ENCODE measurements at places on chromosomes 2 and 18.
A peak's percentile ranks its signal among the peaks of the same experiment; 100 is the strongest.

- H3K36me3 ChIP-seq, result no peaks in the 10 kb centered on the region
- no peak for DNase-seq
- H3K4me1 ChIP-seq, result no peaks in the 10 kb centered on the region
- H3K4me3 ChIP-seq, result no peak overlapping the region
- no peaks in the 10 kb centered on the region for H3K27me3 ChIP-seq
These were observed 41.2 kb upstream of the HS6ST1 start for GRCh38 chr2:128359841-128360240.

- H3K36me3 ChIP-seq, result no peaks in the 10 kb centered on the region
- H3K4me1 ChIP-seq, result peaks cover 15% of the 10 kb centered on the region
These were observed 20.5 kb downstream of the GYPC start for GRCh38 chr2:126676221-126677175.

DNA sequence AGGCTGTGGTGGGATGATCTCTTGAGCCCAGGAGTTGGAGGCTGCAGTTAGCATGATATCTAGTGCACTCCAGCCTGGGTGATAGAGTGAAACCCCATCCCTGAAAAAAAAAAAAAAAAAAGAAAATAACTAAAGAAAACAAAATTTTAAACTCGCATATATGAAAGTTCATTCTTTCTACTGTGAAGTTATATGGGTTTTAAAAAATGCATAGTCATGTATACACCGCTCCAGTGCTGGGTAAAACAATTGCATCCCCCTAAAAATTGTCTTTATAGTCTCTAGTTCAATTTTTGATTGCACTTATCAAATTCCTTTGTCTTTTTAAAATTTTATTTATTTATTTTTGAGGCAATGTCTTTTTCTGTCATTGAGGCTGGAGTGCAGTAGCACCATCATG is 65.0 kb upstream of the ACYP2 start:
- H3K27me3 ChIP-seq, result no peaks in the 10 kb centered on the region
- H3K27ac ChIP-seq, result no peak overlapping the region
- no peaks in the 10 kb centered on the region for H3K36me3 ChIP-seq

DNA sequence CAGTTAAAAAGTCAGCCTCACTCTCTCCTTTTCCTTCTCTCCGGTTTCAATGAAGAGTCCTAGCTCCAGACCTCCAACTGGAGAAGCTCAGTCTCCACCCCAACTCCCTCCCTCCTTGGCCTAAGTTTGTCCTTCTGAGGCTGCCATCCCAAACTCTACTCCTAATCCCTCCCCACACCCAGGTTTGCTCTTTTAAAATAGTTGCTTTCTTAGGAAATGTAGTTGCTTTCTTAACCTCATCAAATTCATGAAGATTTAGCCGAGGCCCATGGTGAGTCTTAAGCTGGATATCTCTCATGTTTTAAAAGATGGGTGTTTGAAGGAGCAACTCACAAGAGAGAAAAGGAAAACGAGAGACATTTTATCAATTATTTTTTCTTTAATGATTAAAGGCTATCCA is 937 bp upstream of the LANCL1 start:
- peak overlapping the region; percentile 93 for H3K4me3 ChIP-seq
- no peaks in the 10 kb centered on the region for H3K36me3 ChIP-seq
- H3K27me3 ChIP-seq, result no peaks in the 10 kb centered on the region

GRCh38 chr2:179273461-179273962 is 8.9 kb upstream of the SESTD1 start:
- no peak for DNase-seq
- no peak overlapping the region for H3K27ac ChIP-seq
- no peaks in the 10 kb centered on the region for H3K36me3 ChIP-seq
- H3K27me3 ChIP-seq, result no peaks in the 10 kb centered on the region

GRCh38 chr2:100822587-100823248 is 2.8 kb downstream of the NPAS2 start:
- H3K4me1 ChIP-seq, result no peaks in the 10 kb centered on the region
- no peak for DNase-seq
- H3K4me3 ChIP-seq, result no peak overlapping the region
- no peaks in the 10 kb centered on the region for H3K27me3 ChIP-seq

DNA sequence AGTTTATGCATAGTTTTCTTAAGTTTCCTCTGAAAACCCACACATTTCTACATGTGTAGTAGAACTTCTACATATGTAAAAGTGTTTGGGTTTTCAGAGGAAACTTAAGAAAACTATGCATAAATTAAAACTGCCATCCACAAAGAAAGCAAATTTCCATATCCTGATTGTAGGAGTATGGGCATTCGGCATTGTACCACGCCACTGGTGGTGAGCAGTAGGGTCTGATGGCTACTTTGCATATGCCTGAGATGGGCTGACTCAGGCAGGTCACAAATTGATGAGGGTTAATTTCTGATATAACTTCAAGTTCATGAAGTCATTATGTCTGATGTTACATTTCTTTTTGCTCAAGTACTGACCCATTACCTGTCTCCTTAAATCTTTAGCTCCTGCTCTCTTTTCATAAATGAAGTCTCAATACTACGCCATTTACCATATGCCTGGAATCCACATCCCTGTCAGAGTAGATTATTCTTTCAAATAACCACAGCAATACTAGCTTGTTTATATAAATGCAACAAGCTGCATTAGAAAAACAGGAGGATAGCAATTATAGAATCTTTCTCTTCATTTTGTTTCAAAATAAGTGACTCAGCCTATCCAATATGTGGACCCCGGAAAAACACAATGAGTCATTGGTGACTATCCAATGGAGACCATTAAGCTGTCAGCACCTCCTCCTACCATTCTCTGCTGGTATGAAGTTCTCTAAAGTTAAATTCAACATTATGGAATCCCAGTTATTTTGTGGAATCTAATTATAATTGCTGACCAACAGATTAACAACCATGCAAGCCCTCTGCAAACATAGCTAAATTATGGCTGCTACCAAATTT is 355.2 kb upstream of the UBE2E3 start:
- no peak overlapping the region for H3K27ac ChIP-seq
- H3K27me3 ChIP-seq, result no peaks in the 10 kb centered on the region
- no peaks in the 10 kb centered on the region for H3K36me3 ChIP-seq
- H3K4me1 ChIP-seq, result no peaks in the 10 kb centered on the region
- no peak overlapping the region for H3K4me3 ChIP-seq

GRCh38 chr2:211745295-211746097 is 793.1 kb downstream of the ERBB4 start:
- H3K36me3 ChIP-seq, result no peaks in the 10 kb centered on the region
- no peaks in the 10 kb centered on the region for H3K4me1 ChIP-seq
- DNase-seq, result no peak
- no peaks in the 10 kb centered on the region for H3K27me3 ChIP-seq

DNA sequence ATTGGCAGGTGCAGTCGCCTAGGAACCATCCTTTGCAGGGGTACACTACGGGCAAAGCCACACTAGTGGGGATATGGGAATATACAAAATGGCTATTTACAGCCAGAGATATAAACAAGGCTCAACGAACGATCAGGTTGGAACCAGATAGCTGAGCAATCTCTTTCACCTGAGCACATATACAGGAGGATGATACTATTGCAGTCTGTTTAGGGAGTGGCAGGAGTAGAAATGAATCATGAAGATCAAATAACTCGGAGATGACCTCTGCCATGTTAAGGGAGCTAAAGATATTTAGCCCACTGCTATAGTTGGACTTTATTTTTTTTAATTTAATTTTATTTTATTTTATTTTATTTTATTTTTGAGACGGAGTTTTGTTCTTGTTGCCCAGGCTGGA is 33.8 kb downstream of the TEX44 start:
- no peaks in the 10 kb centered on the region for H3K4me1 ChIP-seq
- H3K27me3 ChIP-seq, result no peaks in the 10 kb centered on the region
- no peak for DNase-seq

DNA sequence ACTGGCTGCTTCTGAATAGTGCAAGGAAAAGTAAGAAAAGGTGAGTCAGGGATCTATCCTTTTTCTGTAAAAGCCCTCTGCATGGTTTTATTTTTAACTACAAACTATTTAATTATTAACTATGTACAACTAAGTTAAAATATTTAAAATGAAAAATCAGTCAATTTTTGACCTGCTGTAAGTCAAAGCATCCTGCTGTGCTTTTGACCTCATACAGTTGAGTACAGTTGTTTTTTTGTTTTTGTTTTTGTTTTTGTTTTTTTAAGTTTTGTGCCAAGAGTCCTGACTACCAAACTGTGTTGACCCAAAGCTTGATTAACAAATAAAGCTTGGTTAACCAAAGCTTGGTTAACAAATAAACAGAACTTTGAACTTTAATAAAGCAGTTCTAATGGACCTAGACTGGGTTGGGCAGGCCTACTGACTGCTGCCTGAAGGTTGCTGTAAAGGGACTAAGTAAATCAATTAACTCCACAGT is at the start of gene ACMSD:
Gene ACMSD (plus strand): TSS at position 474 of the 478 bp plus-strand sequence. CDS start 67 bp downstream, outside the sequence.
- H3K27ac ChIP-seq, result no peak within 1 kb of the TSS
- H3K4me1 ChIP-seq, result no peaks in the 10 kb centered on the region
- H3K4me3 ChIP-seq, result no peak within 1 kb of the TSS
- no peaks in the 10 kb centered on the region for H3K36me3 ChIP-seq
- H3K27me3 ChIP-seq, result no peaks in the 10 kb centered on the region

GRCh38 chr2:63242747-63243146 is 192.1 kb downstream of the OTX1 start:
- H3K4me3 ChIP-seq, result no peak overlapping the region
- H3K4me1 ChIP-seq, result no peaks in the 10 kb centered on the region
- H3K27ac ChIP-seq, result no peak overlapping the region

- H3K27me3 ChIP-seq, result no peaks in the 10 kb centered on the region
- H3K27ac ChIP-seq, result no peak overlapping the region
- H3K36me3 ChIP-seq, result no peaks in the 10 kb centered on the region
These were observed 33.0 kb upstream of the WDR75 start for GRCh38 chr2:189408294-189408693.

DNA sequence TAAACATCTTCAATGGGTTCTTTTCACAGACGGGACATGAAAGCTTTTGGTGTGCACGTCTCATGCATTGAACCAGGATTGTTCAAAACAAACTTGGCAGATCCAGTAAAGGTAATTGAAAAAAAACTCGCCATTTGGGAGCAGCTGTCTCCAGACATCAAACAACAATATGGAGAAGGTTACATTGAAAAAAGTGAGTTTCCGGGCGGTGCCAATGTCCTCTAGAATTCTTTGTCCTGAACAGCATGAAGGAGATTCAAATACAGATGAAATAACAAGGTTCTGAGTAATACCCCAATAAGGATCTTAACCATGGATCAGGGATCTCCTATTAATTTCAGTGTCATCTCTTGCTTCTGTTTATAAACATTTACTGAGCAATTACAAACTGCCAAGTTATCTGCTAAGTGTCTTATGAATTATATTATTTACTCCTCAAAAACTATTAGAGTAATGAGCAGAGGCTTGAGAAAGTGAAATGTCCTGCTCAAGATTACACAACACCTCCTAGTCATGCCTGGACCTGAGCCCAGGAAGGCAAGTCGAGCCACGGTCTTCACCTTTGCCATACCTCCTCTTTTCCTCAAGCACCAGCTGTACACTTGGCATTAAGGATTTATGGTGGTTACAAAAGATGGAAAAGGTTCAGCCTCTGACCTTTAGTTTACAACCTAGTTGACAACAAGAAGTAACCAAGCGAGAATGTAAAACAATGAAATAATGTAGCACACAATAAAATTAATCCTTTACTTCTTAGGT is 22.6 kb downstream of the DHRS9 start:
- no peak for DNase-seq
- no peaks in the 10 kb centered on the region for H3K27me3 ChIP-seq
- no peak overlapping the region for H3K27ac ChIP-seq
- no peak overlapping the region for H3K4me3 ChIP-seq
- H3K36me3 ChIP-seq, result no peaks in the 10 kb centered on the region

- no peaks in the 10 kb centered on the region for H3K4me1 ChIP-seq
- H3K27ac ChIP-seq, result no peak overlapping the region
- H3K27me3 ChIP-seq, result no peaks in the 10 kb centered on the region
- no peaks in the 10 kb centered on the region for H3K36me3 ChIP-seq
- no peak overlapping the region for H3K4me3 ChIP-seq
- peak; percentile 45 for DNase-seq
These were observed 88.8 kb upstream of the ASB18 start for GRCh38 chr2:236352761-236353593.

DNA sequence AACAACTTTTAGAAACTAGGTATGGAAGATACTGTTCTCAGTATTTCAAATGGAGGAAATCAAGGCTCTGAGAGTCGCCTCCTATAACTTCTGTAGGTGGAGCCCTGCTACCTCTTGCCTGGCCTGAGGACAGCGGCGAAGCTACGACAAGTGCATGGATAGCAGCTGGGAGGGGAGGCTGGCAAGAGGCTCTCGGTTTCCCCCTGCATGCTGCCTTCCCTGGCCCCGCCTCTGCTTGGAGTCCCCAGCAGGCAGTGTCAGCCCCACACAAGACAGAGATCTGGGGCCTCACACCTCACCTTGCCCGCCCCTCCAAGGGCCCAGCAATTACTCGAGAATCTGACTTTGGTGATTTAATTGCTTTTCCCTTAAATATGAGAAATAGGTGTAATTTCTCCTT is 107.6 kb upstream of the POU3F3 start:
- no peak overlapping the region for H3K4me3 ChIP-seq
- H3K4me1 ChIP-seq, result no peaks in the 10 kb centered on the region
- no peak overlapping the region for H3K27ac ChIP-seq
- H3K27me3 ChIP-seq, result no peaks in the 10 kb centered on the region
- no peaks in the 10 kb centered on the region for H3K36me3 ChIP-seq

GRCh38 chr2:224433442-224433841 is 31.5 kb upstream of the FAM124B start:
- no peaks in the 10 kb centered on the region for H3K27me3 ChIP-seq
- H3K36me3 ChIP-seq, result no peaks in the 10 kb centered on the region
- no peaks in the 10 kb centered on the region for H3K4me1 ChIP-seq
- H3K4me3 ChIP-seq, result no peak overlapping the region
- no peak for DNase-seq

DNA sequence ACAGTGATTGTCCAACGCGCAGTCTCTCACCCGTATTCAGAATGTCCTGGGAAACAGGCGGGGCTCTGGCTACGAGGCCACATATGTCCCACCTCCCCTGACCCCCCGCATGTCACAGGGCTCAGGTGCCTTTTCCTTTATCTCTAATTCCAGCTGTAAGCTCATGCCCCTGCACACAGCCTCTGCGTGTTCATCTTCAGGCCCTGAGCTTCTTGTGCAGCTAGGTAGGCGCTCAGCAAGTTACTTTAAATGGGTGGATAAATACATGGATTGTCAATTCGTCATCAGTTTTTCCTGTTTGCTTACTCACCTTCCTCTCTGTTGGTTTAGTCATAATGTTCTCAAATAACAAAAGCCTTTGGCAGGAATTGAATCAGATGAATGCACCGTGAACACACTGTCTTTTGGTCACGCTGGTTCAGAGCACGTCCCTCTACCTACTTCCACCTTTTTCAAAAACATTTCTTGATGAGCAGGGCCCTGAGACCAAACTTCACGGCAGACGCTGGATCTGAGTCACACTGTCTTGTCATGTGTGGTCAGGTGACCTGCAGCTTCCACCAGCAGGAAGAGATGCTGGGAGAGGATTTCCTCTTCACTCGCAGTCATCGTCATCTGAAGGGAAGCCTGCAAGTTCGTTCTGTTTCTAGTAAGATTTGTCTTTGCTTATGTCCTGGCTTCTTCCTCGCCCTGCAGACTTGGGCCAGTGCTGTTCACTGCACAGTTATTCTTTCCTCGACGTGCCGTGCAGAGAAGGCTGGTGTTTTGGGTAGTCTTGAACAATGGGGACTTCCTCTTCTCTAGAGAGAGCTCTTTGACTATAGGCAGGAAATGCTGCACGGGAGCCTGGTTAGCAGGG is 138.1 kb downstream of the PTGR3 start:
- H3K4me1 ChIP-seq, result peaks cover 30% of the 10 kb centered on the region
- peak overlapping the region; percentile 67 for H3K27ac ChIP-seq
- DNase-seq, result peak; percentile 70
- H3K27me3 ChIP-seq, result no peaks in the 10 kb centered on the region
- peak overlapping the region; percentile 46 for H3K4me3 ChIP-seq
- H3K36me3 ChIP-seq, result no peaks in the 10 kb centered on the region

- H3K4me3 ChIP-seq, result no peak overlapping the region
- peaks cover 14% of the 10 kb centered on the region for H3K4me1 ChIP-seq
- no peak overlapping the region for H3K27ac ChIP-seq
- no peaks in the 10 kb centered on the region for H3K36me3 ChIP-seq
- DNase-seq, result no peak
These were observed 347.0 kb upstream of the ID2 start for GRCh38 chr2:8334866-8335325.

All from naive thymus-derived CD4-positive, alpha-beta T cell (primary cell).